ENCODE measurements at places on chromosomes 2 and 18.
A peak's percentile ranks its signal among the peaks of the same experiment; 100 is the strongest.

- peak; percentile 93 for DNase-seq
These were observed 48.0 kb downstream of the COA5 start for GRCh38 chr2:98560256-98560771.

DNA sequence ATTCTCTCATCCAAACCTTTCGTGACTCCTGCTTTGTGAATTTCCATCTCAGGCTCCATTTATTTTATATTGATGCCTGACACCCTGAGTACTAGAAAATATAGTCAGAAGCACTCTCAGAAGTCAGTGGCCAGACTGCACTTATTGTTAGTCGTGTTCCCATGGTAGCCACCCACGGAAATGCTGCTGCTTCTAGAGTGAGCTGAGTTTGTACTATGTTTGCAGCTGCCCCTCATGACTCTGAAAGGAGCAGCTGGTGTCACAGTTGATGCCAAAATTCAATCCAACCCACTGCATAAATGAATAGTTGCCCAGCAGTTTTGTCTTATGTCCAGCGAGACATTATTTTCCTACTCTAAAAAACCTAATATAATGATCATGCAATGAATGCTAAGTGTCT is 265.2 kb upstream of the SPHKAP start:
- DNase-seq = no peak

GRCh38 chr2:77001895-77002294 is 520.3 kb downstream of the LRRTM4 start:
- DNase-seq = no peak

DNA sequence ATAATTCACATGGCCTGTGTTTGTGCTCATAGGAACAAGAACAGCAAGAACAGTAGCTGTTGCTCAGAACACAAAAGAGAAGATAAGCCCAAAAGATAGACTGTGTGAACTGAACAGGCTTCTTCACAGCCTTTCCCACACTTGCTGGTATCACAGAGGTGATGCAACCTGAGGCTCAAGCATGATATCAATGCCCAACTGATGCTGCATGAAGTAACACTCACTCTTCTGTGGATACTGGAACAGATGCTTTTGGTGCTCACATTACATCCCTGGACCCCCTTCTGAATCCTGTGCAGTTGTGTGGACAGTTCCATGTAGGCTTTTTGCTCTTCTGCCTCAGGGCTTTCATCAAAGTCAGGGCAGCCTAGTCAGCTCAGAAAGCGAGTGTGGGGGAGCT is 88.4 kb upstream of the RND3 start:
- no peak for DNase-seq

Data from ACHN (cell line).